ENCODE measurements at places on chromosomes 16 and 17. TPM values are rescaled to one million over a fixed set of nuclear protein-coding genes. Genes with fewer than 3 reads are reported as not detected.

DNA sequence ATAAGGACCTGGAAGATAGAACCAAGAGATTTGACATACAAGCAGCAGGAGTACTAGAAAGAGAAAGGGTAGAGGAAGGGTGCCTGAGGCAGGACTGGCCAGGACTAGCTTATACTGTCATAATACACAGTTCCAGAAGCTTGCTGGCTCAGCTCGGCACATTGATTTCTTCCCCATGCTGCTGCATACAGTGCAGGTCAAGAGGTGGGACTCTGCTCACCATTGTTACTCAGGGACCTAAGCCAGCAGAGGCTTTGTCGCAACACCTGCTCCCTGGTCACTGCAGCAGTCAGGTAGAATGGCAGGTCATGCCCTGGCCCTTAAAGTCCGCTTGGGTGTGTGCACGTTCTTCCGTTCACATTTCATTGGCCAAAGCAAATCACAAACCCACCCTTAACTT, 32.8 kb downstream of the LDHD start:
- ATAC-seq, result no peak

TNFRSF17 gene
- not detected for total RNA-seq

DNA sequence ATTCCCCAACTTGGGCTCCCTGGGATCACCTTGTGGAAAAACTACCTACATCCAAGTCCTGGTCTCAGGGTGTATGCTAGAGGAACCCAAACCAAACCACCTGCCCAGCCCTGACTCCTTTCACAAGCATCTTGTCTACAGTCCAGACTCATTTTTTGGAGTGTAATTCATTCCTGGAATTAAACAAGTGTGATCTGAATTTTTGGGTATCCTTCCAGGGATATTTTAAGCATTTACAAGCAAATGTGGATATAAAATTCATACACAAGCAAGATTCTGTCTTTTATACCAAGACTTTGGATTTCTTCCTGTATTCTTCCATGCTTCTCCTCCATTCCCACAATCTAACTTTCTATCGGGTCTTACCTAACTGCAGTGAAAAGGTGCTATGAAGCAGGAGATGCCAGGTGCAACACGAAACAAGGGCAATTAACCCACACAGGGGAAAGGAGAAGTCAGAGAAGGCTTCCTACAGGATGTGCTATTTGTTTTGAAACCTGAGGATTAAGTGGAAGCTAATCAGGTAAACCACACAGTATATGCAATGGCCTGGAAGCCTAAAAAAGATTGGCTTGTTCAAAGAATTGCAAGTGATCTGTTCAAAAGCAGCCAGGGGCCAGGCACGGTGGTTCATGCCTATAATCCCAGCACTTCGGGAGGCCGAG, 417.2 kb upstream of the C16orf82 start:
- no peak for ATAC-seq

DNA sequence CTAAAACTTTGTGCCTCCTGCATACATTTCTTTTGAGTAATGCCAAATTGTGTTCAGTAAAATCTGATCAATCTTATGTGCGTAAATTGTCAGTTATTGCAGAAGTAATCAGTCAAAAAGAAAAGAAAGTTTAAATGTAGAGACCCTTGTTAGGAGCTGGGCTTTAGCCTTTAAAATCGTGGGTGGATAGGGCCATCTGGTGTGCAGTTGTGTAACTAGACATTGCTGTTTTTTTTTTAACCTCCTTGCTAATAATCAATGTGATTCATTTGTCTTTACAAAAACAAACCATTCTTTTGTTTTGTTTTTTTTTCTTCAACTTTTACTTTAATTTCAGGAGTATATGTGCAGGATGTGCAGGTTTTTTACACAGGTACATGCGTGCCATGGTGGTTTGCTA, 5.3 kb upstream of the WWOX start:
- ATAC-seq, result no peak

GRCh38 chr17:73179387-73179786, 13.5 kb upstream of the COG1 start:
- no peak for ATAC-seq

DNA sequence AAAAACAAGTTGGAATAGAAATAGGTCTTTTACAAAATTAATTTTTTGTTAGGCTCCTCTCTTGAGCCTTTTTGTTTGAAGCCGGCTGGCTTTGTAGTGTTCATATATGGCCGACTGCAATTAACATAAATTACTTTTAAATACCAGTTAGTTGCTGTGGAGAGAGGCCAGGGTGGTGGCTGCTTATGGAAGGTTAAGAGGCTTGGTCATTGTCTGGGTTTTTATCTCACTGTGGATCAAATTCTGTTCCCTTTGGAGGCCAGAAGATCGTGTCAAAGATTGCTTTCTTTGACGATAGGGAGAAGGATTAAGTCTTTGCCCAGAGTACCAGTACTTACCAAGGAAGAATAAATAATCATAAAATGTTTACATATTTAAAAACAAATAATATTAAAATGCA, 39.9 kb downstream of the MSI2 start:
- no peak for ATAC-seq

All from gastroesophageal sphincter (tissue), 4 donors.